NCI-H2171 (cell line): ENCODE measurements at places on chromosomes 3 and 15.

- DNase-seq: no peak
Measured at GRCh38 chr3:50205413-50206276, 574 bp downstream of the SLC38A3 start.

DNA sequence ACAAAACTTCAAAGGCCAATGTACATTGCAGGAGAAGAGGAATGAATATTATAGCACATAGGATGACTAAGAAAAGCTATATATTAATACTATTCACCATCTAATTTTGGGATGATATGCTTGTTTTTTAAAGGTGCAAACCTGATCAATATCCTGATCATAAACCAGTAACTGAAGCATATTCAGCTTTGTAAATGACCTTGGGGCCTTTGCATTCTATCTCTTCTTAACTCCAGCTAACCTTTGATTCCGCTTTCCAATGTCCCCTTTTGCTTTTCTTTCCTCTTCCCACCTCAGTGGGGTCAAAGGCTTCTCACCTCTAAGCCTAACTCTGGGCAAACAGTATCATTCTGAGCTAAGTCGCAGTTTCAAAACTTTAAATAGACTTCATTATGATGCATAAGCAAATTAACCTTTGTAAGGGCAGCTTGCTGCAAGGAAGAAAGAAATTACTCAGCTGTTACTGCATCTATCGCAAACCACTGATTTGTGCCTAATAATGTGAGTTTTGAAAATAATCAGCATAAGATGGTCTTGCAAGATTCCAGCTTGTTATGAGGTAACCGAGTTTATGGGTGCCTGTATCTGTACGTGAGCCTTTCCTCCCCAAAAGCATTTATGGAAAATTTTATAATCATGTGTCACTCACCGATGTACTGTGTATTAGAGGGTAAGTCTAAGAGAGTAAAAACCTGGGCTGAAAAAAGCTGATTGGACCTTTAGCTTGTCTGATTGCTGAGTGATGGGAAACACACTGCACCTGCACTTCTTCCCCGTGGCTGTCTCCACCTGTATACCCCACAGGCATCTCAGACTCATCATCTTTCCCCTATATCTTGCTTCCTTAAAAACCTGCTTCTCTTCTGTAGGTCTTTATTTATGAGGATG is 116.8 kb downstream of the TPRG1 start:
- no peak for DNase-seq

GRCh38 chr15:82871832-82872484 is 62.5 kb downstream of the WHAMM start:
- no peak for DNase-seq

GRCh38 chr3:37445163-37445562 is 270.8 kb upstream of the LRRFIP2 start:
- DNase-seq: no peak

GRCh38 chr15:46710401-46710960 is 1006.8 kb upstream of the SEMA6D start:
- DNase-seq: no peak
